ENCODE measurements at places on chromosomes 6 and 20. TPM values are rescaled to one million over a fixed set of nuclear protein-coding genes. Genes with fewer than 3 reads are reported as not detected.

DNA sequence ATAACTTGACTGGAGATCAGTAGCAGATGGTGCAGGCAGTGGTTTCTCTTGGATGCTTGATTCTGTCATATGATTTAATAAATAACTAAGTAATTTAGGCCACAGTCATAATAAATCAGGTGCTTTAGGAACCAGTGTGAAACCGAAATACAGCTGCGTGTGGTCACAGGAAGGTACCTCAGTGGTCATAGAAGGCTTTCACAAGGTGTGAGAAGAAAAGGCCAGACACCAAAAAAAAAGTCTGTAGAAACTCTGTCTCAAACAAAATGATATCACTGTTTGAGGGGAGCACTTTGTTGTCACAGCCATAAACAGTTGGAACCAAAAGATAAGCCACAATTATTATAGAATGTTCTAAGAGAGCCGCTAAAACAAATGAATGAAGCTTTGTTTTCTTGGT is 56.5 kb downstream of the ARMC2 start:
- DNase-seq: no peak

DNA sequence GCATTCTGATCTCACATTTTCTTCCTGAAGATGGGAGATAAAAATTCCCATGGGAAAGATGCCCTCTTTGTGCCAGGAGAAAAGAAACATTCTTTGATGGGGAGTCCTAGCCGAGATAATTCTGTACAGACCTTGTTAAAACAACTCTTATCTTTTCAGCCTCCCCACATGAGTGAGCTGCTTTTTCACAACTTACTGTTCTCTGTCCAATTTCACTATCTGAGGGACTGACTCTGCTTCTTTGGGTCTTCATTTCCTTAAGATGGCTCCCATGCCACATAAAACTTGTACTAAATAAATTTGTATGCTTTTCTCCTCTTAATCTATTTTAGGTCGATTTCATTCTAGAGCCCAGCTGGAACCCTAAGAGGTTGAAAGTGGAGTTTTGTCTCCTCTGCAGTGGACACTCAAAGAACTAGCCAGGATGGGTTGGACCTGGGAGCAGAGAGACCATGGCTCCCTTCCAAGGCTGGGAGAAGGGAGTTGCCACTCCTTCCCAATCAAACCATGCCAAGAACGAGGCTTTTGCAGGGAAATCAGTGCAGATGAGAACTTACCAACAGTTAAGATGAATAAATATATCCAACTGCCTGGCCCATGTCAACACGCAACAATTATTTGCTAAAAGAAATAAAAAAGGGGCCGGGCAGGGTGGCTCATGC is 285.8 kb upstream of the SULF2 start:
- DNase-seq: no peak

- DNase-seq: no peak
Observed at GRCh38 chr6:44289726-44290260, 19.5 kb downstream of the TMEM151B start.

GRCh38 chr6:4460586-4461475 is 315.4 kb upstream of the CDYL start:
- peak; percentile 27 for DNase-seq

- no peak for DNase-seq
Observed at GRCh38 chr20:39871013-39871412, 818.0 kb downstream of the MAFB start.

- no peak for DNase-seq
Observed at GRCh38 chr6:164409309-164410009, 899.9 kb downstream of the C6orf118 start.

DNA sequence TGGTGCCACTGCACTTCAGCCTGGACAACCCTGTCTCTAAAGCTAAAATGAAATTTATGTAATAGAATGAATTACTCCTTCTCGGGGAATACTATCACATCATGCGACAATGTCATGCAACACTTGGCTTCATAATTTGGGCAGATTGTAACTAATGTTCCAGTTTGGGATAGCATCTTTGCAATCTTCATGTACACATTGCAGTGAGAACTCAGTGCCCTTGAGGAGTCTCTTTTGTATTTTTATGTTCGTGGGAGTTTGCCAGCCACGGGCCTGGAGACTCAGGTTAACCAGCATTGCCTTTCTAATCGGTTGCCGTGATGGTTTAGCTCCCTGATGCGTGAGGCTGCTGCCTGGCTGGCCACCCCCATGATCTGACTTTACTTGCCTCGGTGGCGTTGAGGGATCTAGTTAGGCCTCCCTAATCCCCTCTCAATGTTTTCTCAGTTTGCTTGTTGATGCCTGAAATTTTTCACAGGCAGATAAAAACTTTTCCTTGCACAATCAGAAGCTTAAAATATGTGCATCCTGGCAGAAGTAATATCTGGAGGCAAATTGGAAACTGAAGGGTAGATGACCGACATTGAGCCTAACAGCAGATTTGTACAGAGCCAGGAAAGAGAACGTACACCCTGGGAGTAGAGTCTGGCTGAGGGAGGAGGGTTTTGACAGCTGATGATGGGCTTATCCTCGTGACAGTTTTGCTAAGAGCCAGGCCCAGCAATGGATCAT is 2.4 kb downstream of the GMPR start:
- no peak for DNase-seq

EPB41L1 gene
- polyA plus RNA-seq: 68.0 TPM

BTNL2 gene
- polyA plus RNA-seq: 3.4 TPM
